ENCODE measurements at places on chromosomes 7 and 10.

DNA sequence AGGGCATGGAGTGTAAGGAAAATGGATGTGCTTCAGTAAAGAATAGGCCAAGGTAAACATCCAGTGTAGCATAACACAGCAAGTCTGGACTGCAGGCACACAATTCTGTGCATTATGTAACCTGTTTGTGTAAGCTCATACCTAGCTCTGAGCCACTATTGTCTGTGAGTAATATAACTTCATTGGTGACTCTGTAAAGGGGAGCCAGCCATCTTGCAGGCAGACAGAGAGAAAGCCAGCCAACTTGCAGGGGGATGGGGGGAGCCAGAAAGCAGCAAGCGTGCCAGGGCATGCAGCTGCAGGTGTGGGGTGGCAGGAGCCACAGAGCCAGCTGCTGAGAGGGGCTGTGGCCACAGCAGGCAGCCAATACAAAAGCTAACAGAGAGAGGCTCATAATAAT is 449.2 kb downstream of the IPMK start:
- DNase-seq: no peak

DNA sequence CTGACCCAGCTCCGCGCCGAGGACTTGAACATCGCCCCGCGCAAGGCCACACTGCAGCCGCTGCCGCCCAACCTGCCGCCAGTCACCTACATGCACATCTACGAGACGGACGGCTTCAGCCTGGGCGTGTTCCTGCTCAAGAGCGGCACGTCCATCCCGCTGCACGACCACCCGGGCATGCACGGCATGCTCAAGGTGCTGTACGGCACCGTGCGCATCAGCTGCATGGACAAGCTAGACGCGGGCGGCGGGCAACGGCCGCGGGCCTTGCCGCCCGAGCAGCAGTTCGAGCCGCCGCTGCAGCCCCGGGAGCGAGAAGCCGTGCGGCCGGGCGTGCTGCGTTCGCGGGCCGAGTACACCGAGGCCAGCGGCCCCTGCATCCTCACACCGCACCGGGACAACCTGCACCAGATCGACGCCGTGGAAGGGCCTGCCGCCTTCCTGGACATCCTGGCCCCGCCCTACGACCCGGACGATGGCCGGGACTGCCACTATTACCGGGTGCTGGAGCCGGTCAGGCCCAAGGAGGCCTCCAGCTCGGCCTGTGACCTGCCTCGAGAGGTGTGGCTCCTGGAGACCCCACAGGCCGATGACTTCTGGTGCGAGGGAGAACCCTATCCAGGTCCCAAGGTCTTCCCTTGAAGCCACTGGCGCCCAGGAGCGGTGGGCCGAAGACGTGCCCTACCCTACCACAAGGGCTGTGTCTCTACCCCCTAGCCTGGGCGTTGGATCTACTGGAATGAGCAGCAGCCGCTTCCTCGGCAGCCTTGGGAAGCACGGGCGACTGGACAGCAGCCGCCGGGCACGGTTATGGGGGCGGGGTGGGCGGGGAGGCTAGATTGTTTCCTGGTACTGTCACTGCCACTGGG is 945 bp downstream of the ADO start:
- peak; percentile 62 for DNase-seq

GRCh38 chr7:113717739-113718138 is 201.1 kb downstream of the PPP1R3A start:
- DNase-seq: no peak

DNA sequence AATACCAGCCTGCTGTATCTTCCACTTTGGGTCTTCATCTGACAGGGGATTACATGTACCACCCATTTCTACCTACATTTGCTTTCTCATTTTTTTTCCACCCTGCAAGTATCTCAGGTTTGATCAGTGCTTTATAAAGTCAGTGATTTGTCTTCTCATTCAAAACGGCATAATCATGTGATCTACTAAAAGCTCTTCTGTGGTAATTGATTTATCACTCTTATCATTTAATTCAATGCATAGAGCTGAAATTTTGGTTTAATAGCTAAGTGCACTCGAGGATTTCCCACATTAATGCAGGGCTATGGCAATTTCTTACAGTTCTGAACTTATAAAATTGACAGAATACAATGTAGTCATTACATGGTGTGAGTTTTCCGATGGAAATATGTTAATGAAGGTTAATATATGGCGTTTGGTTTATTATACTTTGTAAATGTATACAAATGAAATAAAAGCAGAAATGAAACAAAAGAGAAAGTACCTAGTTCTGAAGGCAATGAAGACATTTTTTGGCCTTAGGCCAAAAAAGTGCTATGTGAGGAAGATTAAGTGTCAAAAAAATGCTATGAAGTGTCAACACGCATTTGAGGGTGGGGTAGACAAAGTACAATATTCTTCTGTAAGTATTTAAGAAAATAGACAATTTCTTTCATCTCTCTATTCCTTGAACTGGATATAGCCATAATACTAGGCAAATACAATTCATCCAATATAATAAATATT is 457.3 kb downstream of the ETV1 start:
- DNase-seq: no peak

GRCh38 chr10:109746861-109747260 is 176.4 kb downstream of the XPNPEP1 start:
- DNase-seq: no peak

DNA sequence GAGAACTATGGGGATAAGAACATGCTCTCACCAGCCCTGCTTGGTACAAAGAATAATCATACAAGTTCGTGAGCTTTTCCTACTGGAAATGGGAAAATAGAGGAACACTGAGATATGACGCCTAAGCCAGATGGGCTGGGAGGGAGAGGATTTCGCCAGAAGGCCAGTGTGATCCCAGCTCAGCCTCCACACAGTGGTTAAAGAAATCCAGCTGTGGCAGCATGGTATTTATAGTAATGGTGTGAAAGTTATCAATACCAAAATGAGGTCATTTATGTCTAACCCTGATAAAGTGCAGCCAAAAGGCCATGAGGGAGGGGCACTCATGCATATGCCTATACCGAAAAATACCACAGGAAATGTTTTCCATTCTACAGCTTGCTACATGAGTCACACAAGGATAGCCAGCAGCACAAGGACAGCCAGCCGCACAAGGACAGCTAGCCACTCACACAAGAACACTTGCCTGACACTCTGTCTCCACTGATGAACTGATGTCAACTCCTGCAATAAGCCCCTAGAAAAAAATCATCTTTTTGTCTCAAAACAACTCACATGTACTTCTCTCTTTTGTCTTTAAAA is 49.4 kb downstream of the FRMPD2 start:
- DNase-seq: peak; percentile 5

GRCh38 chr7:1366801-1367405 is 92.4 kb downstream of the MICALL2 start:
- no peak for DNase-seq

DNA sequence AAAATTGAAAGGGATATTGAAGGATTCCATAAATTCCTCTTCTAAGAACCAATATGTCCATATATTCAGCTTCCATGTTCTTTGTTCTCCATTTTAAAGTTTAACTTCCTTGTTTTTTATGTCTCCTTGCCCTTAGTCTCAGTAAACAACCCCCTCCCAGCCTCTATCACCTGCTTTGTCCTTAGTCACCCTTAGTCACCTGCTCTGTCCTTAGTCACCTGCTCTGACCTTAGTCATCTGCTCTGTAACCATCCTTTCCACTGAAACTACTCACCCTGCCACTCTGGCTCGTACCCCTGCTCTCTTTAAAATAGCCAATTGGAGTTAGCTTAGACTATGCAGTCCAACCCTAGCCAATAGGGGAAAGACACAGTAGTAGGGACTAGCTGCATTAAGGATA is 136.2 kb upstream of the TMEM106B start:
- no peak for DNase-seq

GRCh38 chr10:58955615-58956014 is 220.8 kb upstream of the PHYHIPL start:
- no peak for DNase-seq

DNA sequence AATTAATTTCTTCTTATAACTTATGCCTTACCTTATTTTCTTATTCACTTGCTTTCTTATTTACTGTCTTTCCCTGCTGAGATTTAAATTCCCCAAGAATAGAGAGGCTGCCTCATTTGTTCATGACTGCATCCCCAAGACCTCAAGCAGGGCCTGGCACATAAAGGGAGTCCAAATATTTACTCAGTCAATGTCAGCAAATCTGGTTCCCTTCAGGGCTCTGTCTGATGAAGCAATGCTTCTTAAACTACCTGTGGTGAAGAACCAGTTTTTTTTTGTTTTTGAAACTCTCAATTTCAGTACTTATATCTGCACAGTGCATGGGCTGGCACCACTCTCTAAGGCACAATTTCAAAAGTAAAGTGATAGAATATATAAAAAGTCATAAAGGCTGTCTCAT is 4.7 kb downstream of the ZNF239 start:
- no peak for DNase-seq

DNA sequence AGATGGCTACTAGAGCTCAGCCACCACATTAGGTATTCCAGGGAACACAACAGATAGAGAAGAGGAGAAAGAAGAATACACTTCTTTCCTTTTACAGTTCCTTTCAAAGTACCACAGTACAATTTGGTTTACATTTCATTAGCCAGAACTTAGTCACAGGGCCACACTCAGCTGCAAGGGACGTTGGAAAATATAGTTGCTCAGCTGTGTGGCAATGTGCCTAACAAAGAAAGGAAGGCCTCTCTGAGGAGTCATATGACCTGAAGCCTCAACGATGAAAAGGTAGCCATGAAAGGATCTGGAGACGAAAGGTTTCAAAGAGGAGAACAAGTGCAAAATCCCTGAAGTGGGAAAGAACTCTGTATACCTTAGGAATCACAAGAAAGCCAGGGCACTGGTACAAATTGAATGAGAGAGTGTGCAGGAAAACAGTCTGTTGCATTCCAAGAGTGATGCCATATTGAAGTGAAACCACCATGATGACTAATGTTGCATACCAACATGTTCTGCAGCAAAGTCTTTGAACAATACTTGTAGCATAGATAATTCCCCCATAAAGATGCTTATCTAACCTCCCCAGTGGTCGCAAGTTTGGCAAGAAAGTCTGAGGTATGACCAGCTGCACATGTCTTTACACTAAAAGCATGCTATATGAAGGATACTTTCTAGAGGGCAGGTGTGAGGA is 278.9 kb downstream of the HPSE2 start:
- DNase-seq: peak; percentile 67

- no peak for DNase-seq
Measured at GRCh38 chr10:47107007-47107747, 192.8 kb upstream of the GDF10 start.

GRCh38 chr7:129471402-129471827 is 30.9 kb upstream of the SMKR1 start:
- no peak for DNase-seq

DNA sequence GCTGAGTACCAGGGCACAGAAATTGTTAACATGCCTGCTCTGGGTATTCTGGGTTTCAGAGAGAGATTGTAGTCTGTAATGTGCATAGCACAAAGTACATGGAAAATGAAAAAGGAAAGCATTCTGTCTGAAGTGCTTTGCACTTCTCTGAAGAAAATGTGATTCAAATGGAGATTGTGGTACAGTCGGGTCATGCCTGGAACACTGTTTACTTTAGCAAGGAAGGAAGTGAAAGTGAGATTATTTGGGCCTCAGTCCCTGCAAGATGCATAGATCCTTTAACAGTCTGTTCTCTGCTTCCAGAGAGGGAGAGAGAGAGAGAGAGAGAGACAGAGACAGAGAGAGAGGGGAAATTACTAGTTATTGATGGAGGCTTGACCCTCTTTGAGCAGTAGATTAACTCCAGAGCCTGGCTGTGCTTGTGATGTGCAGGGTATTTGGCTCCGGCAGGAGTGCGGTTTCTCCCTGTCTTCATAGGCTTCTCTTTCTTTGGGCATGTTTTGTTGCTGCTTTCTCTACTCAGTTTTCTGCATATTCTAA is 5.4 kb downstream of the VWC2 start:
- DNase-seq: no peak

DNA sequence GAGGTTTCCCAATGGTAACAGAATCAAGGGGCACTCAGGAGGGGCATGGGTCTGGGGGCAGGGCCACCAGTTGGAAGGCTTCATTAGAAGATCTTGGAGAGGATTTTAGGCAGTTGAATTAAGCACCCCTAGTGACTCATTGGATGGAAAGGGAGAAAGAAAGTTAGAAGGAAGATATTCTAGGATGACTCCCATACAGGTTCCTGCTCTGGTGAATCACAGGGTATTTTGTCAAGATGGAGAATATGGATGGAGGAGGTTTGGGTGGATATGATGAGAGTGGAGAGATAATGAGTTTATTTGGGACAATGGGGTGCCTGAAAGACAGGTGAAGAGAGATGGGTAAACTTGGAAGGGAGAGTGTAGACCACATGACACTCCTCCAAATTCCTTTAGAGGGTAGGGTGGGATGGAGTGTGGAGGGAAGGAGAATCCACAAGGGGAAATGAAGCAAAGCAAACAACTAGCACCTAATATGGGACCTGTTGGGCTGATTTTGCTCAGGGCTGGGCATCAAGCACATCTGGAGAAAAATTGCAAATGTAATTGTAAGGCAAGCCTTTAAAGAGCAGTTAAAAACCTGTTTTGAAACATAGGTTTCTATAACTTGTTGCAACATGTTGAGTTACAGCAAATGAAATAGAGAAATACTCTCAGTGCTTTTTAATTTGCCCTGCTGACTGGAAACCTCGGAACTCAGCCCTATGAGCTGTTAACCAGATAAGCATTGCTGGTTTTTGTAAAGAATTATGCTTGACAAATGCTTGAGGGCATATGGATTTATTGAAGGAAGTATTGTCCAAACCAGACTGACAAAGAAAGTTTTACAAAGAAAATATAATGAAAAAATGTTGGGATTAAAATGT is 2.9 kb upstream of the ENTPD7 start:
- DNase-seq: no peak

GRCh38 chr10:11098666-11099065 is 81.0 kb downstream of the CELF2 start:
- no peak for DNase-seq

- no peak for DNase-seq
Measured at GRCh38 chr7:73817121-73817520, 13.7 kb upstream of the CLDN4 start.

DNA sequence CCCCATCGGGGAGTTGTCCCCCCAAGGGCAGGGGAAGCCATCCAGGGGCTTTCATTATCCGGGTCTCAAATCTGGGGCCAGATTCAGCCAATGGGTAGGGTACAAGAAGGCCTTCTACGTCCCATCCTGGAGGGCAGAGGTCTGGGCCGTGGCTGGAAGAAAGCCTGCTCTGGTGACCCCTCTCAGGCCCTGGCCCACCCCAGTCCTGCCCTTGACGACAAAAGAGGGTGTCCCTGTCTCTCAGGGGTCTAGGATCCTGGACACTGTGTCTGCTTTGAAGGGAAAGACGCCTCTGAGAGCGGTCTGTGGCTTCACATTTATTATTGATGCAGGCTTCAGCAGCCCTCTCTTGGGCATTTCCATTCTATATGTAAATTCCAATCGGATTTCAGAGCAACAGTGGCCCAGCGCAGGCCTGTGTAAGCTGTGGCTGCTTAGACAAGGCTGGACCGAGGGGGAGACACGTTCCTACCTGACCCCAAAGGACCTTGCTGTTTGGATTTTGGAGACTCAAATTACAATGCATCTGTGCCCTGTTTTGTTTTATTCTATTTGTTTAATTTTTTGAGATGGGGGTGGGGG is 83.2 kb upstream of the BAIAP2L1 start:
- no peak for DNase-seq

GRCh38 chr10:132360766-132361447 is 28.9 kb downstream of the LRRC27 start:
- no peak for DNase-seq

GRCh38 chr7:19663816-19664462 is 44.9 kb downstream of the POLR1F start:
- no peak for DNase-seq

- DNase-seq: no peak
Measured at GRCh38 chr7:54426406-54426805, 115.8 kb upstream of the VSTM2A start.

All from fibroblast of lung (primary cell).